ENCODE measurements at places on chromosomes 5 and 9. TPM values are rescaled to one million over a fixed set of nuclear protein-coding genes. Genes with fewer than 3 reads are reported as not detected.

DNA sequence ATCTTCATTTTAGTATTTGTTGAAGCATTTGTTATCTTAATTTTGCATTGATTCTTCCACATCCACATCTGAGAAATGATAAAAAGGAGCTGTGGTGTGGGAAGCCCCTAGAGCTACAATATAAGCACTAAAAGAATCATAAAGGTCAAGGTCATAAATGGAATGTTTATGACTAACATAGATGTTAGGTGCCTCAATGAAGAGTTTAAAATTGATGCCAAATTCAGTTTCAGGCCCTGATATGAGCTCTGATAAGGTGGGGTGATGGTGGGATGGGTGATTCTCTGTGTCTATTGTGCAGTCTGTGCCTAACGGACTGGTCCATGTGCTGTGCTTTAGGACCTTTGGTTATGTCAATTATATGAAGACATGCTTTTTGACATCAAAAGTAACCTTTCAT, 61.2 kb upstream of the CAMK4 start:
- no peak for DNase-seq

Gene COL15A1
- total RNA-seq = 94.6 TPM

Gene NUP214
- total RNA-seq = 73.7 TPM

DNA sequence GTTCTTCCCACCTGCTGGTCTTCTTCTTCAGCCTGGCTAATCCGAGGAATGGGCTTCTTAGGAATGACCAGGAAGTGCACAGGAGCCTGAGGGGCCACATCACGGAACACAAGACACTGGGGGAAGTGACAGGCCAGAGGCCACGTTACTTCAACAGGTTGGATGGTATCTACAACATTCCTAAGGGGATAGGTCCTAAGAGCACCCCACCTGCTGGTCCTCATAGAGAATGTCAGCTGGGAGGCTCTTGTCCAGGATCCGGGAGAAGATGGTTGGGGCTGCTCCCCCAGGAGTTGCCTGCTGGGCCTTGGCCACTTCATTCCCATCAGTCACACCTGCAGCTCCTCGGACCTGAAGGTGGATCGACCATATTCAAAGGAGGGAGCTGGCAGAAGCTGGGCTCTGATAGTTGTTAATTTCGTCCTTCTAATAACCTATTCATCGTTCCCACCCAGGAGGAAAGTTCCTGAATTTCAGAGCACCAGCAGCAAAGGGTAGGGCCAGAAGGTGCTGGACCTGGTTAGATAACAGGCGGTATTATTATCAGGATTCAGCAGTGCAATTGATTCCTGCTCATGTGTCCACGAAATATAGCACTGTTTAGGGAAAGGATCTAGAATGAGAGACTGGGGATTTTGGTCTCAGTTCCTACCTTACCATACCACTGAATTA, 1.3 kb downstream of the HINT2 start:
- DNase-seq = peak; percentile 34

- DNase-seq = no peak
Measured at GRCh38 chr9:124593651-124594058, 86.5 kb upstream of the NR5A1 start.

DNA sequence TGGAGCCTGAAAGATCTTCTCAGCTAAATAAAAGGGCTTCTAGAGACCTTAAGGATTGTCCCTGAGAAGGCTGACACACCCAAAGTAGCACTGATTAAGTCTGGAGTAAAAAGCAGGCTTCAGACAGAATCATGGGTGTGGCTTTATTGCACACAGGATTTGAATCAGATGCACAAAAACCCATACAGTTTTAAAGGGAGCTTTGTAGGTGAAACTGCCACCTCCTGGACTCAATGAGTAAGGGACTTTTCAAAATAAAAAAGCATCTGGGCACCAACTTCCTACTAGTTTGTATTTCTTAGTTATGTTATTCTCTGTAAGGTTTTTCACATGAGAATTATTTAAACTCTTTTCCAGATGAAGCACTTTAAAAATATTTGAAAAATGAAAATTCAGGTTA, 129.4 kb downstream of the EDIL3 start:
- no peak for DNase-seq

Gene NR2F1
- total RNA-seq = 181 TPM

GRCh38 chr5:174078416-174078815, 32.9 kb downstream of the NSG2 start:
- no peak for DNase-seq

GRCh38 chr5:122462486-122462885, 150.4 kb downstream of the SNCAIP start:
- DNase-seq = no peak

DNA sequence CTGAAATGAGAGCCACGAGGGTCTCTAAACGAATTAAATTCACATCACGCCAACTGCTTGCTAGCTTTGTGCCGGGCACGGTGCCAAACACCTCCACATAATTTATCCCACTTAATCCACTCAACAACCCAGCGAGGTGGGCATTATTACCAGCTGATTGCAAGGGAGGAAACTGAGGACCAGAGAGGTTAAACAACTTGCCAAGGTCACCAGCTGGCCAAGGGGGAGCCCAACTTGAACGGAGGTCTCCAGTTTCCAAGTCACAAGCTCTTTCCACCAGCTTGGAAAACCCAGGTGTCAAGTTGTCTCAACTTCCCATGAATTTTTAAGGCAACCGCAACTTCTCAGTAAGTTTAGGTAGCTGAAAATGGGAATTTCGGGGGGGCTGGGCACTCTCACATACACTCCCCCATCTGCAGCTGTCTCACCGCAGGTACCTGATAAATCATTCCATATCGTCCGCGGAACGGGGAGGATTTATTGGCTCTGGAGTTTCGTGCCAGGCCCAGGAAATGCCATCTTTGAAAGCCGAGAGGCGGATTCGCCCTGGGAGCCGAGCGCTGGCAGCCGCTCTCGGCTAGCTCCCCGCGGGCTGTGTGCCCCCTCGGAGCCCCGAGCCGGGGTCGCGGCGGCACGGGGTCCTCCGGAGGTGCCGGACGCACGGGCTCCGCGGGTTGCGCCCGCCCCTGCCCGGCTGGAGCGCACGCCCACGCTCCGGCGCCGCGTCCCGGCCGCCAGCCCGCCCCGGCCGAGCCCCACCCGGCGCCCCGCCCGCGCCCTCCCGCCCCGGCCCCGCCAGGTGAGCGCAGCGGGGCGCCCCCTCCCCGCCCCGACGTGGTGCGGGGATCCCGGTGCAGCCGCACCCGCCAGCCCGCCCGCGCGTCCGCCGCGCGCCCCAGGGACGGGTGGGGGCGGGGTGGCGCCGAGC, 617 bp downstream of the PTPN3 start:
- DNase-seq = no peak

Gene ANKRD20A1
- 4.1 TPM for total RNA-seq

Gene LCN2
- total RNA-seq = 6.0 TPM

GRCh38 chr9:82021198-82021597, 32.6 kb downstream of the SPATA31D1 start:
- DNase-seq = no peak

Gene SLC6A3
- total RNA-seq = not detected

- DNase-seq = peak; percentile 70
Measured at GRCh38 chr5:98771382-98772109, 1.9 kb upstream of the RGMB start.

Measured in sciatic nerve (tissue), 2 donors.